ENCODE measurements at places on chromosomes 5 and 9. TPM values are rescaled to one million over a fixed set of nuclear protein-coding genes. Genes with fewer than 3 reads are reported as not detected.

The PAEP gene
- 0.27 TPM for total RNA-seq

The FGF10 gene
- total RNA-seq, result not detected

The OR1J2 gene
- not detected for total RNA-seq

The PTPN3 gene
- 16.1 TPM for total RNA-seq
